ENCODE measurements at places on chromosomes 13 and 19.
A peak's percentile ranks its signal among the peaks of the same experiment; 100 is the strongest.

GRCh38 chr13:99376132-99376531 is 68.9 kb upstream of the GPR183 start:
- no peak for DNase-seq

- DNase-seq, result no peak
Observed at GRCh38 chr13:46542833-46543232, 10.1 kb upstream of the LRCH1 start.

DNA sequence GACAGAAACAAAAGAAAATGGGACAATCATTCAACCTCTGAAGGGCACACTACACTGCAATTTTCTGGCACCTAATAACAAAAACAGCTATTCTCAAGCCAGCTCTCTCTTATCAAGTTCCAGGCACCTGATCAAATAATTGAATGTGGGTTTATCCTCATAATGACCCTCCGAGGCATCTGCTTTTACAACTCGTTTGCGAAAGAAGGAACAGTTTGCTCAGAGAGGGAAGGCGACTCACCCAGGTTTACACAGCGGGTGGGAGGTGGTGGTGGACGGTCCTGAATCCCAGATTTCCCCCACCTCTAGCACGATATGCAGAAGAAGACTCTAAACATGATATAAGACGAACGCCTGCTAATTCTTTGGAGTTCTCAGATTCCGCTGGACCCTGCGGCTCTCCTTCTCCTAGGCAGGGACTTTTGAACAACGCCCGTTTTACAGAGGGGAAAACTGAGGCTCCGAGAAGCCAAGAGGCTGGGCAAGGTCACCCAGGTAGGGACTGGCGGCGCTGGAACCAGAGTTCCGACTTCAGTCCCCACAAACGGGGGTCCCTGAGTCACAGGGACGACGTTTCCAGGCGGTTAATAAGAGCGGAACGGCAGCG is 641 bp downstream of the SGTA start:
- DNase-seq, result no peak

- peak; percentile 43 for DNase-seq
Observed at GRCh38 chr13:45297456-45298205, 43.4 kb downstream of the TPT1 start.

DNA sequence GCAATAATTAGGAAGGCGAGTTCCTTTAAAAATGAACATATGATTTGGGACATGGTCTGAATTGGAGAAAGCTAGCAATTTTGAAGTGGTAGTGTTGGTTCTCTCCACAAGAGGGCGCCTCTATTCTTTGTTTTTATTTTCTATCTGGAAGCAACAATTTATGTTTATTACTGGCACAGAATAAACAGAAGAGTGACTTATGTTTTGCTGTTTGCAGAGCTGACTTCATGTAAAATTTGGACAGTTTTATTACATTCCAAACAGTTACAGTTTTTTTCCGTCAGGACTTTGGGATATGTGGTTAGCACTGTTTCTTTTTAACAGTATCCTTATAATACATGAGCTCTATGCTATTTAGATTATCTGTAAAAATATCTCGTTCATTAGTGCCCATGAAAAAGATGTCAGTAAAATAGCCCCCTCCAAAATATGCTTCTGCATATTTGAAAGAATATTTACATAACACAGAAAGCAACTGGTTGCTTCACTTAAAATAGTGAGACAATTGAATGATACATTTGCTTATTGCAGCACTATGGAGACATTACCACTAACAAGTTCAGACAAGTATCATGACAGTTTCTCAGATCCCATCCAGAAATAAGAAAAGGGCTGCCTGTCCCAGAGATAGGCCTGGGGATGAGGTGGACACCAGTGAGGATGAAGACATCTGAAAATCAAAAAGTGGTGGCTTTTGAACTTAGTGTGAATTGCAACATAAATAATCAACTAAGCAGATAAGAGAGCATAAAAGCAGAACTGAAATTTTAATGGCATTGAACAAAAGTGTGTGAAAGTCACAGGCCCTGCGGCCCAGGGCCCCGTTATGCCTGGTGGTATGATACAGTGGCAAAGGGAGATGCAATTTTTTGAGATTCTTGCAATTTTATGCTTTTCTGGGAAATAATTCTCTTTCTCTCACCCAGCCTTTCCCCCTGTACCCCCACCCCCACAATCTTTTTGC is 32.3 kb upstream of the FGF9 start:
- peak; percentile 28 for DNase-seq

- no peak for DNase-seq
Observed at GRCh38 chr13:110470272-110471009, 91.1 kb downstream of the RAB20 start.

DNA sequence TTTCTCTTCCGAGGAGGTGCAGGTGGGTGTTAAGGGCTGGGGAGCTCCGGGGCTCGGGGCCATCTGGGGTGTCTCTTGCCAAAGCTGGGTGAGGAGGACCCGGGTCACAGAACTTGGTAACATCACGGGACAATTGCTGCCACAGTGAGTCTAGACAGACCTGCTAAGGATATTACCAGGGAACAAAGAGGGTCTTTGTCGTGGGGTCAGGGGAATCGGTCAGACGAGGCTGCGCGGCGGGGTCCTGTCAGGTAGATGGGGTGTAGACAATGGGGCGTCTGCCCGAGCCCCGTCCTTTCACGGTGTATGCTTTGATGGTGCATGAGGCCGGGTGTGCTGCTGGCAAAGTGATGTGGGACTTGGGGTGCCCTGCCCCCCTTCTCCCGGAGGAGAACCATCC is 7.8 kb downstream of the PGPEP1 start:
- DNase-seq, result no peak

- no peak for DNase-seq
Observed at GRCh38 chr13:67518785-67519184, 288.6 kb upstream of the PCDH9 start.

GRCh38 chr19:6076675-6077463 is 33.4 kb downstream of the RFX2 start:
- DNase-seq, result no peak

DNA sequence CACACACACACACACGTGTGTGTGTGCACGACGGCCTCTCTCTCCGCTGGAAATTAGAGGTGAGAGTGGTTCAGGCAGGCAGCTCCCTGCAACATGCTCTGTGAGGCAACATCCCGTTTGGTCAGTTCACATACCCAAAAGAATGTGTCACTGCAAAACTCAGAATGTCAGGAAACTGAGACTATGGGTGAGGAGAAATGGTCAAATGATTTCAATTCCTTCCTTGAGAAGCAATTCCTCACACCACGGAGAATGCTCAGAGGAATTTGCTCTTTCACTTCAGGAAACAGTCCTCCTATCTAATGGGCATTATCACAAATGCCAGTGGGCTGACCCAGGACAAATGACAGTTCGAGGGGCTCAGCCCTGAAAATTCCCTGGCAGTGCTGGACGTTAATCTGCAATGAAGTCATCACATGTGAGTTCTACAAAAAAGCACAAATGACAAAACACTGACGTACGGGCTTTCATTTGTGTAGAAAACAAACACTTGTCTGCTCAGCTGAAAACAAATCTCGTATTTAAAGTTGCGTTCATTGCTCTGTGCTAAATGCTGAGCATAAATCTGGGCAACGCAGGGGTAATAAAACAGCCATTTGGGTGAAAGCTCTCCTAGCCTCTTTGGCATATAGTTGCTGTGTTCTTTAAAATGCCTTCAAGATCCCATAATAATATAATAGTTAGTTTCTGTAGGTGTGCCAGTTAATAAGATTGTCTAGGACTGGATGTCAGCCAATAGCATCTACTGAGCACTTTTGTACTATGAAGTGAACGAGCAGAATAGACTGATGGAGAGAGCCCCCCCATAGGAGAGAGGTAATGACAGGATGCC is 18.6 kb upstream of the LATS2 start:
- DNase-seq, result no peak

- DNase-seq, result peak; percentile 76
Observed at GRCh38 chr19:19447536-19448237, 42.2 kb downstream of the GATAD2A start.

GRCh38 chr13:20994441-20994821 is 67.0 kb downstream of the LATS2 start:
- no peak for DNase-seq

DNA sequence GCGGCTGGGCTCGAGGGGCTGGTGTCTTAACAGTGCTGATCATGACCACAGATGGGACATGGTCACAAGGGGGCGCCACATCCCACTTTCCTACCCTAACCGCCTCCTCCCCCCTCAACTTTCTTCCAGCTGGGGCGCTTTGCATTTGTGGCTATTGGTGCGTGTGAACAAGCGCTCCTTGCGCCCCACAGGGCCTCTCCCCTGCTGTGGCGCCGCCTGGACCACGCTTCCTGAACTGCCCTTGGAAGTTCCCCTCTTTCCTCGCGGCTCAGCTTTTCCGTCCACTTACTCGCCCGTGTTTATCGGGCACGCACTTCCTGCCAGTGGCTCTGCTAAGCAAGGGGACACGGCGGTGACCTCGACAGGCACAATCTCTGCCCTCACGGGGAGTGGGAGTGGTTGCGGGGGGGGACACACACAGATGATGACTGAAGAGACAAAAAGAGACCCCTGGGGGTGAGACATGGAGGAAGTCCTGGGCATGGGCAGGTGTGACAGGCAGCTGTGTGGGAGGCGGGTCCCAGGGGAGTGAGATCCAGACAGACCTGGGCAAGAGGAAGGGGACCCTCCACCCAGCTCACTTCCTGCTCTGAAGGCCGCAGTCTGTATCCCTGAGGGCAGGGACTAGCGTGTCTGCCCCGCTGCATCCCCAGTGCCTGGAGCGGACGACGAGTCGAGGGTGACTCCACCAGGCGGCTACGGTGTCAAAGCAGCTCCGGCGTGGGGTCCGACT is 40.3 kb downstream of the ZNF787 start:
- DNase-seq, result peak; percentile 49

GRCh38 chr13:30739761-30740642 is 4.7 kb downstream of the ALOX5AP start:
- DNase-seq, result peak; percentile 77

GRCh38 chr13:99774644-99775043 is 196.9 kb downstream of the ZIC5 start:
- no peak for DNase-seq

- DNase-seq, result no peak
Observed at GRCh38 chr19:16461630-16462051, 10.1 kb downstream of the EPS15L1 start.

DNA sequence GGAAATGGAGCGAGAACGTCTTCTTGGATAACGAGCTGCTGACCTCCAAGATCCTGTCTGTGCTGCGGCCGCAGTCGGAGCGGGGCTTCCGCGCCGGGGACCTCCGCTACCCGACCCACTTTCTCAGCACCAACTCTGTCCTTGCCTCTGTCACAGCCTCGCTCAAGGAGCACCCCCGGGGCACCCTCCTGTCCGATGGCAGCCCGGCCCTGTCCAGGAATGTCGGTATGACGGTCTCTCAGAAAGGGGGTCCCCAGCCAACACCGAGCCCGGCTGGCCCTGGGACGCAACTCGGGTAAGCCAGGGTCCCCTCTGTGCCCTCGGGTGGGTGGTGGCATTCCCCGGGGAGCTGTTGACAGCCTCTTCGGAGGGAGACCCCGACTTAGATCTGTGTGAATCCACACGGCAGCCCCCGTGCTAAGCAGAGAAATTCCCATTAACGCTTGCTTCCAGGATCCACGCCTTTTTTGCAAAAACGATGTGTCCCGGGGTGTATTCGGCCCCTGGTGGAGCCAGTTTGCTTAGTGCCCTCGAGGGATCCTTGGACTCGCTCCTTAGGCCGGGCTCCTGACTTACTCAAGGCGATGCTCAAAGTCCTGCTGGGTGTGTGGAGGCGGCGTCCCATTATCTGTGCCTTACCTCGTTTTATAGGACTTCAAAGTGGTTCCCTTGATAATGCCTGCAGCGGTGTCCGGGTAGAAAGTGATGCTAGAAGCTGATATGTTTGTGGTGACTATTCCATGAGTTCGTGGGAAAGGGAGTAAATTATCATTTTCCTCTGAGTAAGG is 48.5 kb downstream of the PEX11G start:
- DNase-seq, result no peak

DNA sequence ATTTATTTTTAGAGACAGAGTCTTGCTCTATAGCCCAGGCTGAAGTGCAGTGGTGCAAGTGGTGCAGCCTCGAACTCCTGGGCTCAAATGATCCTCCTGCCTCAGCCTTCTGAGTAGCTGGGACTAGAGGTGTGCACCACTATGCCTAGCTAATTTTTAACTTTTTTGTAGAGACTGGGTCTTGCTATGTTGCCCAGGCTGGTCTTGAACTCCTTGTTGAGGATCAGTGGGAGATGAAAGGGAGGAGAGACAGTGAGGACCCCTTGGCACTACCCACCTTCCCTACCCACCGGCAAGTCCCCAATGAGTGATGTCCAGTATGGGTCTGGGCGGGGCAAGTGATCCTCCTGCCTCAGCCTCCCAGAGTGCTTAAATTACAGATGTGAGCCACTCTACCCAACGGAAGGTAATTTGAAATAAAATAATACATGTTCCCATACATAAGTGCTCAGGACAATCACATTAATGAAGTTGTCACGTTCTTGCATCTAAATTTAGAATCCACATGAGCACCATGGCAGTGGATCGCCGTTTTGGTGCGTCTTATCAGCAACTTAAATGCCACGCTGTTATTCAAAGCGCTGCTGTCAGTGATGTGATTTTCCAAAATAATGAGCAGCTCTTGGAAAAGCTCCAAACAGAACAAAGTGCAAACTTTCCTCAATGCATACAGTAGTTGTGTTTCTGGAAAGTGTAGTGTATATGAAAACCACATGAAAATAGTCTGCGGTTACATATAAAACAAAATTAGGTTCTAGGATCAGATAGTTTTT is 5.9 kb upstream of the ARL11 start:
- DNase-seq, result no peak

DNA sequence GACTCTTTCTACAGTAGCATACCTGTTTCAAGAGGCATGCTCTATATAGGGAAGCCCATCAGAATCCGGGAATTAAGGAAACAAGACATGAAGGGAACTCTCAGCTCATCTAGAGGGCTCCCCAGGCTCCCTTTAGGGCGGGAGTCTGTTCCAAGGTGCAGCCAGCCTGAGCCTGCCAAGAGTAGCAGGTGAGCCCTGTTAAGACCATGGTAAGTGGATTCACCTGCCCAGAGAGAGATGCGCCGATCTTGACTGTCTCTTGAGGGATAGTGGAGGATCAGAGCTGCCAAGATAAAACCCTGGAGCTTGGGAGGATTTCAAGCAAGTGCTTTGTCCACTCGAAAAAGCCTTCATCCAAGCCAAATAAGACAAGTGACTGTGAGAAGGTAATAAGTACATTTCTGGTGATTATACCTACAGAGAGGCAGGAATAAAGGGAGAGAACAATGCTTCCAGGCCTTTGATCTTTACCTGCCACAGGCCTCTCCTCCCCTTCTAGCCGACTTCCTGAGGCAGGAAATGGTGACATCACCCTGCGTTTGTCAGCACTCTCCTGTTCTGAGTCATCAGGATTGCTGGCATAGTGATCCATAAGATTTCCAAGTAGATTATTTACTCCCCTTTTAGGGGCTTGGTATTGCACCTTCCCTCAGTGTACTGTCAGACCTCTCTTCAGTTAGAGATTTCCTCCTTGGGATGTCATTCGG is 31.5 kb downstream of the KLF5 start:
- no peak for DNase-seq

GRCh38 chr13:110475550-110476219 is 85.8 kb downstream of the RAB20 start:
- DNase-seq, result no peak

All from central memory CD4-positive, alpha-beta T cell (primary cell).